ENCODE measurements at places on chromosomes 3 and 15.

GRCh38 chr3:140429791-140430190 is 248.1 kb upstream of the TRIM42 start:
- DNase-seq = no peak

DNA sequence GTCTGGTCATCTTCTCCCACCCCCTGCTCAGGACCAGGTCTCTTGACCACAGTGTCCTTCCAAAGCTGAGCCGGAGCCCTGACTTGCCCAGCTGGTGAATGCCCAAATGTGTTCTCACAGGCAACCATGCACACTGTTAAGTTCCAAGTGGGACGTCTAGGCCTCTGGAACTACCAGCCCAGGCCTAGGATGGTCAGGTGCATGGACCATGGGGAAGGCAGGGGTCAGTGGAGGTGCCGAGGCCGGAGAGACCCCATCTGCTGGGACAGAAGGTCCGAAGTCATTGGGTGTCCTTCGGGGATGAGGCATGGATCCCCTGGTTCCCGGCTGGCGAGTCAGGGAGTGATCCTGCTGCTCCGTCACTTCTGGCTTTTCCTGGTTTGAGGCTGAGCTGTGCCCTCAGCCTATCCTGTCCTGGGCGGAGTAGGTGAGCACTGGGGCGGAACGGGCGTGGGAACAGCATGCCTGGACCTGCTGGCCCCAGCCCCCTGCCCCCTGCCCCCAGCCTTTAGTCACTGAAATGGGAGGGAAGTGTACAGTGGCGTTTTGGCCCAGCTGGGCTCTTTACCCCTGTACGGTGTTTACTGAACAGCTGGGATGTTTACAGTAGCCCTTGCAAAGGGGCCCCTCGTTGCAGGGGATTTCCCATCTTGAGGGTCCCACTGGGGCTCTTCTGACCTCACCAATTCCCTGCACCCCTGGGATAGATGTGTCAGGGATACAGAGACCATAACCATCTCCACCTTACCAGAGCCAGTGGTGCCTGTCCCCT is 12.1 kb downstream of the SEMA3F start:
- no peak for DNase-seq

GRCh38 chr3:30664459-30664858 is 58.1 kb downstream of the TGFBR2 start:
- no peak for DNase-seq

DNA sequence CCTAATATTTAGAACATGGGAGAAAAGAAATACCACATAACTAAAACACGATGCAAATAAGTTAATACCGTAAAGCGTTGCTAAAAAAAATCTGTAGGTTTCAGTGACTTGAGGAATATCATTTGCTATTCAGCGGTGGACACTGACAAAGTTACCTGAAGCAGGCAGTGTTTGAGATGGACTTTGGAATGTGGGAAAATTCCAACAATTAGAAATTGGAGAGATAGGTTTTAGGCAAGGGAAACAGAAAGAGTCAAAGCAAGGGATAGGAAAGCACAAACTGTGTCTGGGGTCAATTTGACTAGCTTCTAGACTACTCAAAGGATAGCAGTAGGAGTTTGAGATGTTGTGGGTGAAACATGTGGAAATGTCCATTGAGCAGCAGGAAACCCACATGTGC is 173.0 kb downstream of the TIGIT start:
- DNase-seq = no peak

- no peak for DNase-seq
Observed at GRCh38 chr3:97432914-97433313, 331.6 kb upstream of the ARL6 start.

GRCh38 chr15:101542306-101543025 is 53.0 kb upstream of the PCSK6 start:
- no peak for DNase-seq

DNA sequence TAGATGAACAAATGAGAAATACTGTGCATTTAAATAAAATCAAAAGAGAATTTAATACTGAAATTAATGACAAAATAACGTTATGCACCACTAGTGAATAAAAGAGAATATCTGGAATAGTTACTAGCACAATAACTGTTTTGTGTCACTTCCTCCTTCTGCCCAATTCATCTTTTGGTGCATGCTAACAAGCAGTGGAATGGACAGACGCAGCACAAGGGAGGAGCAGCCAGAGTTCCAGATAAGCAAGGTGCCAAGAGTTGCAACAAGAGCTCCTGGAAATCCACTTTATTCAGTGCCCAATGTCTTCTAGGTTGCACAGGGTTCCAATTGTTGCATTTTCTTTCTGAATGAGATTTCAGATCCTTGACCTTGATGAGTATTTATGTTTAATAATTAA is 66.5 kb upstream of the PLXND1 start:
- DNase-seq = no peak

GRCh38 chr3:128709506-128710210 is 16.3 kb upstream of the RAB7A start:
- no peak for DNase-seq

DNA sequence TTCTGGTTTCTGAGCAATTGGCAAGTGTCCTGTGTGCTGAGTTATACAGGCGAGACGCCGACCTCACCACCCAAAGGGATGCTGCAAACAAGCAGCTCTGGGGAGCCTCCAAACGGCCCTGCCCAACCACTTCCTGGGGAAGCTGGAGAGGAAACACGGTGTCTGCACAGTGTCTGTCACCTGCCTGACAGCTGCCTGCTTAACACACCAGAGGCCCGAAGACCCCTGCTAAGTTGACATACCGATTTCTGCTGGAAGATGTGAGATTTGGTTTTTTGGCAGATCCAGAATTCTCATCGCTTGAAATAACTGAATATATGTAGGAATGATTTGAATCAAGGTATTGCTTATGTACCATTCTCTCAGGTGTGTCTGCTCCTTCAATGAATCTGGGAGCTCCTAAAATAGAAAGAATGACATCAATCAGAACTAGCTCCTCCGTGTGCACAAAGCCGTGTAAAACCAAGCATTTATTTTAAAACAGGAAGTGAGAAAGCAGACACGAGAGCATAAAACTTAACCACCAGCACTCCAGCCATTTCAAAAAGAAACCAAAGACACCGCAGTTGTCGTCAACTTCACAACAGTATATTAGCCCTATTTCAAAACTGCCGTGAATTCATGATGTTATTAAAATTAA is 27.2 kb downstream of the LRRC2 start:
- DNase-seq = peak; percentile 86

DNA sequence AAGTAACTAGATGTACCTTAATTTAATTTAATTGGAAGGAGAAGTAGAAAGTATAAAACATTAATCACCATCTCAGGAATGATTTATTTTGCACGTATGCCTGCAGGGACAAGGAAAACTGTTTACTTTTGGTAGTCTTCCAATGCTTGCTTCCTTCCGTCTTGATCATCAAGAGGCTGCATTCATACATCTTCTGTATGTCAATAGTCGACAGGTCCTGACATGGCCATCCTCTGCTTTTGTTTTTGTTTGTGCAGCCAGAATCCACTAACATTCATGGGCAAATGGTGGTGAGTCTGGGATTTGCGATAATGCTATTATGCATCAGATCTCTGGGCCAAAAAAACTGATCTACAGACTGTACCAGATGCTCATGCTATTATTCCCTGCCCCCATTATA is 56.6 kb upstream of the ZPLD1 start:
- no peak for DNase-seq

GRCh38 chr3:64411101-64411500 is 185.8 kb upstream of the PRICKLE2 start:
- DNase-seq = no peak

- no peak for DNase-seq
Observed at GRCh38 chr15:84740691-84741090, 7.7 kb upstream of the ZNF592 start.

- no peak for DNase-seq
Observed at GRCh38 chr3:149613988-149614387, 43.8 kb downstream of the WWTR1 start.

- DNase-seq = no peak
Observed at GRCh38 chr15:90037511-90037860, 36.4 kb downstream of the ZNF710 start.

GRCh38 chr15:53976844-53977392 is 1.3 kb upstream of the UNC13C start:
- no peak for DNase-seq

DNA sequence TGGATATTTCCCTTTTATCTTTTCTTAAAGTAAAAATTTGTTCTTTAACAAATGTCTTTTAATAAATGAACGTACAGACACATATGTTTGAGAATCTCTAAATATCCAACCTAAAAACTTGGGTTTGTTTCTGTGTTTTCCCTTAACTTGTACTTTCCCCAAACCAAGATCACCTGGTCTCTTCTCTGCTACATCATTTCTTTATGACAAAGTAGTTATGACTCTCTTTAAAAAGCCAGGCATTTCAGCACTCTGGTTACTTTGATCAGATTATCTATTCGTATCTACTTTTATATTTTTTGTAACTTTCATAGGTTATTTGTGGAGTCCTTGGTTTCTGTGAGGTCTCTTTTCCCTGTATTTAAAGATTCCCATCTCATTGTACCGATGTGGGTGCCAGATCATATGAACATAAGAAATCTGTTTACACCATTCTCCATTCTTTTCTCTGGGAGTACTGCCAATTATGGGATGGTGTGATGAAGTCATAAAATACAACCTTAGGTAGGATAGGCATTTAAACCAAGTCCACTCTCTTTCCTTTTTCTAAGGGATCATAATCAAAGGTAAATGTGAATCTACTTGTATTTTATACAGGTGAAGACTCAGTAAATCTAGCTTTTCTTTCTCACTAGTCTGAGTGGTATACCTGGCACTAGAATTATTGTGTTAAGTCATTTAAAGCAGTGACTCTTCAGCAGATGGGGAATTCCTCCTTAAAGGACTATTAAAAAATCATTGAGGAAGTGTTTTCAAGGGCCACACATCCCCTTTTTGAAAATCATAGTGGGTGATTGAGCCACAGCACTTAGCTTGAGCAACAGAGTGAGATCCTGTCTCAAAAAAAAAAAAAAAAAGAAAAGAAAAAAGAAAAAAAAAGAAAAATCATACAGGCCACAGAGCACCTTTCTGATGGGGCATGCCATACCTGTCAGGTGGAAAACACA is 12.4 kb upstream of the NFKBIZ start:
- no peak for DNase-seq

DNA sequence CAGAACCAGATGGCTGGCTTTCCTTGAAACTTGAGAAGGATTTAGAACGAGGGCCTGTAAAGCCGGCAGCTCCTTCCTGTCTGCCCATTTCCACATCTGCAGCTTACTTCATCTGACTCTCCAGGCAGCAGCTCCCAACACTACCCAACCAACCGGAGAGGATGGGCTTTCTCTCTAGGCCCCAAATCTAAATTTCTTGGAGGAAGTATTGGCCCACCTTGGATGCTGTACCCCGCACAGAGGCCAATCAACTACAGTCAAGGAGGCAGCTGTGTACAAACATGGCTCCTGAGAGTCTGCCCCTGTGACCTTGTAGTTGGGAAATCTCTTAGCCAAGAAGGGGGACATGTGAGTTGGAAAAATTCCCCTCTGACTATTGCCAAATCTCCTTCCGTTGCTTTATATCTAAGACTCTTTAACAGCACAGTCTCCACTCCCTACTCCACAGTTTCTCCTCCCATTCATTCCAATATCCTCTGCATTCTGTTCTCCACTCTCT is 8.0 kb upstream of the ACAP2 start:
- DNase-seq = no peak

- no peak for DNase-seq
Observed at GRCh38 chr15:93107646-93108045, 18.6 kb upstream of the RGMA start.

DNA sequence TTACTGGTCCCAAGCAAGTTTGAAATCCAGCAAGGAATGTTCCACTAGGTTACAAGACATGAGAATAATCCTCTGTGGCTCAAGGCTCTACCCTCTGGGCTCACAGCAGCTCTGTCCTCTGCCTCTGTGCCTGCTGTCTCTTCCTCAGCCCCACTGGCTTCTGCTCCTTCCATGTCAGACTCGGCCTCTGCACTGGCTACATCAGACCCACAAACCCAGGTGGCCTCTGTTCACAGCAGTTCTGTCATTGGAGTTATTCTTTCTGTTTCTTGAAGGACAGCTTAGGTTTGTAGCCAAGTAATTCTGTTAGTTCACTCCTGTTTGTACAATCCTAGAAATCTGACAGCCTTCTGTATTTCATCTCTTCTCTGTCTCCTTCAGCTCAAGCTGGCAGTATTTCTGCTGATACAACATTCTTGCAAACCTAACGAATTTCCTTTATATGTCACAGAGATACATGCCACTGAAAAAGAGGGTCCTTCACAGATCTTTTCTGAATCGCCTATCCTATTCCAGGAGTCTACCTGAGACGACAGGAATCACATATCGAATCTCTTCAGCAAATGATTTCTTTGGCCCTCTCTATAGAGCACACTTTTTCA is 227.8 kb upstream of the PLSCR5 start:
- DNase-seq = no peak

- no peak for DNase-seq
Observed at GRCh38 chr3:111215481-111215880, 143.9 kb downstream of the NECTIN3 start.

- no peak for DNase-seq
Observed at GRCh38 chr15:53295574-53295973, 463.9 kb downstream of the WDR72 start.

- DNase-seq = no peak
Observed at GRCh38 chr3:49867871-49868321, 1.8 kb downstream of the CAMKV start.

DNA sequence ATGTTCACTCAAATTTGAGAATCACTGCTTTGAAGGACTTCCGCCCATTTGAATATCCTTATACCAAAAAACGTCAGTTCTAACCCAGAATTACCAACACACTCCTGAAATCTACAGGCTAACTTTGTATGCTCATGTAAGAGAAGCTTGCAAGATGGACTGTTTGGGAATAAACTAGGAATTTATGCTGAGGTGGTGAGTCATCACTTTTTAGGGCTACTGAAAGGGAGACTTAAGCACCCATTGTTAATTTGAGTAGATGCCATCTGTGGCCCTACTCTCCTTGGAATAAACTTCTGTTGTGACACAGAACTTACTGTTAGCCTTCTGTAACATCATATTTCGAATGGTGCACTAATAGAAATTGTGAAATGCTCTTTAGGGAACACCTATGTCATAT is 74.6 kb downstream of the FGF12 start:
- DNase-seq = no peak

DNA sequence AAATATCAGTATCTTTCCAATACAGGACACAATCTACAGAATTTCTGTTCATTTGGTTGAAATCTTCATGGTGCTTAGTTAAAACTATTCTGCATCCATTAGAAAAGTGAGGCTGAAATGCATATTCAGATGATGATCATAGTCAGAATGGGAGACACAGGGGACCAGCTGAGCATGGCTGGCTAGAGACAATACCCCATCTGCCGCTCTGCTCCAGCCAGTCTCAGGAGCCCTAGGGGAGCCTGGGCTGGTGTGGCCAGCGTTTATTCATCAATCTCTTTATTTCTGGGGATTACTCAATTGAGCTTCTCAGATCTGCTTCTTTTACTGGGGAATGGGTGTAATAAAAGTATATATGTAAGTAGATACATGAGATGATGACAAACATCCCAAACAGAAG is 470.9 kb upstream of the CDIN1 start:
- DNase-seq = no peak

- no peak for DNase-seq
Observed at GRCh38 chr3:50112462-50112861, 23.7 kb downstream of the RBM5 start.

- DNase-seq = no peak
Observed at GRCh38 chr3:55009372-55009771, 81.5 kb upstream of the LRTM1 start.

GRCh38 chr15:34861214-34861613 is 65.9 kb upstream of the ACTC1 start:
- DNase-seq = no peak

GRCh38 chr15:69723404-69724096 is 270.9 kb downstream of the RPLP1 start:
- no peak for DNase-seq

GRCh38 chr3:112394003-112394640 is 61.2 kb downstream of the CD200 start:
- no peak for DNase-seq
